ENCODE measurements at places on chromosomes 12 and 14. TPM values are rescaled to one million over a fixed set of nuclear protein-coding genes. Genes with fewer than 3 reads are reported as not detected.

MANSC1 gene
- 11.3 TPM for polyA plus RNA-seq

JAG2 gene
- 19.0 TPM for polyA plus RNA-seq

ARHGAP9 gene
- 28.7 TPM for polyA plus RNA-seq

EPYC gene
- polyA plus RNA-seq, result 3.8 TPM

LRIG3 gene
- polyA plus RNA-seq, result 8.0 TPM

TSPAN11 gene
- polyA plus RNA-seq, result 0.10 TPM

COL2A1 gene
- polyA plus RNA-seq, result not detected

DPPA3 gene
- not detected for polyA plus RNA-seq

KRT6B gene
- 0.85 TPM for polyA plus RNA-seq

IL31 gene
- not detected for polyA plus RNA-seq

GYS2 gene
- polyA plus RNA-seq, result 1.1 TPM

RNU4-1 gene
- not detected for polyA plus RNA-seq

TMEM121 gene
- polyA plus RNA-seq, result 1.8 TPM

MAP3K9 gene
- polyA plus RNA-seq, result 0.22 TPM

FAM161B gene
- polyA plus RNA-seq, result 1.3 TPM

CDC42BPB gene
- polyA plus RNA-seq, result 39.0 TPM

TEX52 gene
- not detected for polyA plus RNA-seq

FAIM2 gene
- polyA plus RNA-seq, result 0.53 TPM

CDKL1 gene
- 1.2 TPM for polyA plus RNA-seq

EVL gene
- polyA plus RNA-seq, result 35.3 TPM

ARMH4 gene
- polyA plus RNA-seq, result 0.61 TPM

DHRS2 gene
- 1.3 TPM for polyA plus RNA-seq

INHBC gene
- 0.03 TPM for polyA plus RNA-seq

NINJ2 gene
- polyA plus RNA-seq, result 1.4 TPM

KRT2 gene
- not detected for polyA plus RNA-seq

IAPP gene
- polyA plus RNA-seq, result 126 TPM

ARPC3 gene
- 408 TPM for polyA plus RNA-seq

LRTM2 gene
- not detected for polyA plus RNA-seq

IGF1 gene
- 139 TPM for polyA plus RNA-seq

ZNF891 gene
- polyA plus RNA-seq, result 0.44 TPM

ANKRD52 gene
- 9.7 TPM for polyA plus RNA-seq

TAS2R7 gene
- not detected for polyA plus RNA-seq

PCED1B gene
- 3.5 TPM for polyA plus RNA-seq

PRPF40B gene
- polyA plus RNA-seq, result 10.6 TPM

NYNRIN gene
- polyA plus RNA-seq, result 2.7 TPM

THTPA gene
- polyA plus RNA-seq, result 22.1 TPM

TUNAR gene
- not detected for polyA plus RNA-seq

ABCB9 gene
- polyA plus RNA-seq, result 1.5 TPM

KCNJ8 gene
- polyA plus RNA-seq, result 32.3 TPM

NANOG gene
- polyA plus RNA-seq, result not detected

NEUROD4 gene
- polyA plus RNA-seq, result not detected

RHEBL1 gene
- 0.53 TPM for polyA plus RNA-seq

TAS2R19 gene
- polyA plus RNA-seq, result 0.14 TPM

CLEC1A gene
- polyA plus RNA-seq, result 5.5 TPM

OTX2 gene
- not detected for polyA plus RNA-seq

ZBTB42 gene
- 8.4 TPM for polyA plus RNA-seq

AKAP3 gene
- polyA plus RNA-seq, result 2.0 TPM

L2HGDH gene
- polyA plus RNA-seq, result 4.2 TPM

PLEKHG3 gene
- polyA plus RNA-seq, result 21.3 TPM

GLI1 gene
- polyA plus RNA-seq, result 0.11 TPM

COCH gene
- polyA plus RNA-seq, result 2.0 TPM

VWF gene
- 130 TPM for polyA plus RNA-seq

GDF3 gene
- 0.22 TPM for polyA plus RNA-seq

A2ML1 gene
- not detected for polyA plus RNA-seq

TSPAN9 gene
- 29.7 TPM for polyA plus RNA-seq

LRCOL1 gene
- polyA plus RNA-seq, result not detected

CDK2 gene
- 16.8 TPM for polyA plus RNA-seq
